ENCODE measurements at places on chromosomes 2 and 18.

- no peak for DNase-seq
These were observed 1622.1 kb downstream of the LRP1B start for GRCh38 chr2:140508756-140509155.

DNA sequence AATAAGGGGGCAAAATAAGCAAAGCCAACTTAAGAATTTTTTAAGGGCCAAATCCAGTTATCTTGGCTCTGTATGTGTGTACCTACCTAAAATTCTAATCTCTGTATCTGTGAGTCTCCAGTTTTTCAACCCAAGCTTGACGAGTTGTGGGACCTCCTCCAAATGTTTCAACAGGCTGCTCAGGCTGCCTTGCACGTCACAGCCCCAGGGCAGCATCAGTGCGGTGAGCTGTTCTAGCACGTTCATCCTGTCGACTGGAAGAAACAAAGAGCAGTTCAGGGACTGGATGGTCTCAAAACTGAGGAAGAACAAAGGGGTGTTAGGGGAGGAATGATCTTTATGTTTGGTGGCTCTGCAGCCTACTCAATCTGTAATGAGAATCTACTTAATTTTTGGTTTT lies 29.4 kb downstream of the NLRC4 start:
- no peak for DNase-seq

- DNase-seq, result peak; percentile 30
These were observed 2750.9 kb downstream of the RPIA start for GRCh38 chr2:91442246-91442905.

DNA sequence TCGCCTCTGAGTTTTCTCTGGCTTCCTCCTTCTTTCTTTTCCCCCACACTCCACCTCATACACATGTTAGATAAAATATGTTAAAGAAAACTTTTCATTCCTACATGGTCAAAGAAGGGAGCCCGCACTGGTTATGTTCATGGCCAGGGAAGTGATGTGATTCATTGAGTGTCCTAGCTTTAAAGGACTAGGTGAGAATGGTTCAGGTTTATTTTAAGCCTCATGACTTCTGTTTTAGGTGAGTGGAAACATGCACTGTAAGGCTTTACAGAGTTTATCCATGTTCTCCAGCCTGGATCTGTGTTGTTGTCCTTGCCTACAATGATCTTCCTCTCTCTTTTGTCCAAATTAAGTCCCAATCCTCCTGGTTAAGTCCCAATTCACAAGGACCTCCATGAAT lies 56.5 kb downstream of the RASGRP3 start:
- no peak for DNase-seq

DNA sequence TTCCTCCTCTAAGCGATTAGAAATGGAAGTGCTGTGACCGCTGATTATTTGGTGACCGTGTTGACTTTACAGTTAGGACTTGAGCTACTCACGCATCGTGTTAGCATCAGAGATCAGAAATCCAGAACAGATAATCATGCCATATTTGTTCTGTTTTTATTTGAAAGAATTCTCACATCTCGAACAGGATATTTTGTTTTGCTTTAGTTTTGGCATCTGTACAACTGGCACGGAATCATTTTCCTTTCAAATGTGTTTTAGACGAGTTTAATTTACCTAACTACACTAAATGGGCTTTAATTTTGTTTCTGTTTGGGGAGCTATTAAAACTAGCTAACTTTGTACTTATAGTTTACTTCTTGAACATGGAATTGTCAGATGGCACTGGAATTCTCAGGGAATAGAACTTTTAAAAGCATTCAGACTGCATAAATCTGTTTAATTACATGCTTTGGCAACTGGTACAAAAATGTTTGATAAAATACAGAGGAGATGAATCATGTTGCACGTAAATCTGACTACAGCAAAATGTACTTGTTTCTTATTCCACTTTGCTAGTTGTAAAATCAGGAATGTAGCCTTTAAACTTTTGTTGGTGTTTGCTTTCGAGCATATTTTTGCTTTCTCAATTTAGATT lies 1.4 kb downstream of the ITPRID2 start:
- no peak for DNase-seq

DNA sequence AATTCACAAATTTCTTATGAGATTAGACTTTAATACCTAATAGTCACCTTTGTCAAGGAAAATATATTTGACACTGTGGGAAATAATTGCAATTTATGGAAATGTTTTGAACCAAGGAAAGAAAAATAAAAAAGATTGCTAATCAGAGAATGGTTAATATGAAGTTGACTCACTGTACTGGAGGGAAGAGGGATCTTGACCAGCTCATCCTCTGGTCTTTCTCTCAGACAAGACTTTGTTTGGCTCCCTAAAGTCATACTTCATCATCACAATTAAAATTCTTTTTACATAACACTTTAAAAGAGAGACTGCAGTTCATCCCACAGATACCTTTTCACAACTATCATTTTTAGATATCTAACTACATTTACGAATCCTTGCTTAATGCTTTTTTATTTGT lies 538.5 kb upstream of the ZEB2 start:
- DNase-seq, result no peak

GRCh38 chr2:18238209-18238608 lies 322.2 kb downstream of the RDH14 start:
- no peak for DNase-seq

- no peak for DNase-seq
These were observed 167.0 kb upstream of the ZC3H15 start for GRCh38 chr2:186319105-186319504.

DNA sequence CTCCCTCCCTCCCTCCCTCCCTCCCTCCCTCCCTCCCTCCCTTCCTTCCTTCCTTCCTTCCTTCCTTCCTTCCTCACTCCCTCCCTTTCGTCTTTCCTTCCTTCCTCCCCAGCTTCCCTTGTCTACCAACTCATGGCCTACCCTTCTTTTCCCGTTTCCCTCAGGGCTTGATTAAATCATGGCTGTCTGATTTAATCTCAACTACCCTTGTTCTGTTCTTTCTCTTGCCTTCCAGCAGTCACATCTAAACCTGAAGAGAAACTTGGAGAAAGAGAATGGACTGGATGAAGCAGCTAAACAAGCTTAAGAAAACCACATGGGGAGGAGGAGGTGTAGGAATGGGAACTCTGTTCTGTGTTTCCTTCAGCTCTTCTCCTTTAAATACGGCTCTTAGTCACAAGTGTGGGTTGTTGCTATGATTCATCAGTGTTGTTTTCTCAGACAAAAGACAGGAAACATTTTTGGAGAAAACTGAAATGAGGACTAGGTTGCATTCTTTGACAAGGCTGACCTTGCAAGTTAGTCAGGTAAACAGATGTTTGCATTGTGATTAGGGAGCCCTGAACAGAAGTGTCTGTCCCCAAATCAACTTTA lies 177.9 kb downstream of the LRRTM1 start:
- DNase-seq, result no peak

GRCh38 chr2:56682397-56682760 lies 498.6 kb downstream of the CCDC85A start:
- no peak for DNase-seq

DNA sequence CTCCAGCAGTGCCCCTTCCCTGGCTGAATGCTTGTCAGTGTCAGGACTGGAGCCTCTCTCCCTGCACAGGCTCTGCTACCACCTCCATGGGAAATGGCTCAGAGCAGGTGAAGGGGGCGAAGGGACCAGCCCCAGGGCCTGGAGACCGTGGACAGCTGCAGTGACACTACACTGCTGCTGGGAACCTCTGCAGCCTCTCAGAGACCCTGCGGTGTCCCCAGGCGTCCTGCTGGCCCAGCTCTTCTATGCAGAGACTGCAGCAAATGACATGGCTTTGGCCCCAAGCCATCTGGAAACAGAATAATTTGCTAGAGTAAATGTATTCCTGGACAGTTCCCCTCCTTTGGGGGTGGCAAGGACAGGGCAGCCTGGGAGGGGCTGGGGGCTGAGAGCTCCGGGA lies 53.2 kb downstream of the CIB4 start:
- peak; percentile 38 for DNase-seq

DNA sequence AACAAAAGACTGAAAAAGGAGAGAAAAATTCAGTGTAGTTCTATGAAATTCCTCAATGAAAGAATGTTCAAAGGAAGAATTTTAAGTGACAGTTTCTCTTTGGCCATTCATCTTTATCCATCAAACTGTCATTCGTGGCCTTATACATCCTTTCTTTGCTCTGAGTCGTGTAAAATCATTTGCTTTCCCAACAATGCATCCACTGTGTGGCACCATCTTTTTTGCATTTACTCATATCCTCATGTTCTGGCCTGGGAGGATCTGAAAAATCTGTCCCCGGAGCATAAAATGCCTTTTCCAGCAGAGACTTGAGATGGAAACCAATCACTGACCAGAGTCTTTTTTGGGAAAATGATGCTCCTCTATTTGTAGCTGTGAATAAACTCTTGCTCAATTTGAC lies 240.3 kb upstream of the ETAA1 start:
- no peak for DNase-seq

DNA sequence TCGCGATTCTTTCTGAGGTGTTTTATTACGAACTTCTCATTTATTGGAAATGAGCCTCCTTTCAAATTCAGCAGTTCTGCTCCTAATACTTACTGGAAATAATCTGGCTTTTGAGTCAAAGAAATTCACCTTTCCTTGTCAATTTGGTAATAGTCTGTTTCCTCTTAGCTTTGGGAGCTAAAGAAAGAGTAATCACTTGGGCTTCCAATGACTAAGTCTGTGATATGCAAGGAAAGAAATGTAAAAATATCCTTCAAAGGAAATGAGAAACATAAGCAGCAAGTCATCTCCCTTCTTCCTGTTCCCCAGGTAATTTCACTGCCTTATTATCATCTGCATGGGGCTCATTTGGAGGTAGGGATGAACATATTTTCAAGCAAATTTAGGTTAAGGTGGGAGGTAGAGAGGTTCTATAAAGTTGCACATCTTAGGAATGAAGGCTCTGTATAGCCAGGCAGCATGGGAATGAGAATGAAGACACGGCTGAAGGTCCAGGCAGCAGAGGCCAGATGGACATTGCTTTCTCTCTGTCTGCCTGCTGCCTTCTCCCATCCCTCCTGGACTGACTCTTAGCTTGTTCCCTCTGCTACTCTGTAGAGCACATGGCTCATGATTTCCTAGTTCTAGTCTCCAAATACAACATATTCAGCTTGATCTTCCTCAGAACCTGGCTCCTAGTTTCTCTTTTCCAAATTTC lies 1.0 kb downstream of the SPP2 start:
- no peak for DNase-seq

DNA sequence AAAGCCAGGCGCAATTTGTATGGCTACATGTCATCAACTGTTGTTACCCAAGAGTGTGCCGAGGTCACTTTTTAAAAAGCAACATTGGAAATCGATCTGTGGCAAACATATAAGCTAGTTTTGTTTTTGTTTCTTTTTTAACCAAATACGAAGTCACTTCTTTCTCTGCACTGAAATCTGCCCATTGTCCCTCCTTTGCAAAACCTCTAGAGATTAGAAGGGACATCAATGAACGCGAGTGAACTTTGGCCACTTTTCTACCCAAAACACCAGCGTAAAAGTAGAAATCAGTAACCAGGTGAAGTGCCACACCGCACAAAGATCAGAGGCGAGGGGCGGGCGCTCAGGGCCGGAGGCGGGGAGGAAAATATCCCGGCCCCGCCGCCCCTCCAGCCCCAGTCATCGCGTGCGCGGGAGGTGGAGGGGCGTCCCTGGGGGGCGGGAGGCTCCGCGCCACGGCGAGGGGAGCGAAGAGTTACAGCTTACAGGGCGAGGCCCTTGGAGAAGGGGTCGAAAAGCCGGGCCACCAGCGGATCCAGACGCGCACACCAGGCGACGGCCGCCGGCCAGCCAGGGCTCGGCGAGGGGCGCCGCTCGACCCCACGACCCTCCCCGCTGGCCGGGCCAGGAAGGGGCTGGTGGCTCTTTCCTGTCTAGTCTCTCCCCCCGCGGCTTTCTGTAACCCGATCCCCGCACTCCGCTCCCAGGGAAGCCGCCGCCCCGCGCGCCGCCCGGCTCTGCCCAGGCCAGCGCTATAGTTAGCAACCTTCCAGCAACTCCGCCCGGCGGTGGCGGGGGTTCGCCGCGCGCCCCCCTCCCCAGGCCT lies 993 bp downstream of the RBMS1 start:
- DNase-seq, result peak; percentile 96

DNA sequence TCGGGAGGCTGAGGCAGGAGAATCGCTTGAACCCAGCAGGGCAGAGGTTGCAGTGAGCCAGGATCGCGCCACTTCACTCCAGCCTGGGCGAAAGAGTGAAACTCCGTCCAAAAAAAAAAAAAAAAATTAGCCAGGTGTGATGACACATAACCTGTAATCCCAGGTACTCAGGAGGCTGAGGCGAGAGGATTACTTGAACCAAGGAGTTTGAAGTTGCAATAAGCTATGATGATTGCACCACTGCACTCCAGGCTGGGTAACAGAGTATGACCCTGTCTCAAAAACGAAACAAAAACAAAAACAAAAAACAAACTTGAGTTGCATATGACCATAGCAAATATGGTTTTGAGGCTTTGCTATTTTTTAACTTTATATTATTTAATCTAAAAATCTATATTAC lies 25.8 kb downstream of the SANBR start:
- DNase-seq, result no peak

- DNase-seq, result no peak
These were observed 461.0 kb downstream of the DLGAP1 start for GRCh38 chr18:3993941-3994687.

GRCh38 chr18:60978338-60978737 lies 354.9 kb upstream of the CDH20 start:
- no peak for DNase-seq

GRCh38 chr18:26657631-26658581 lies 109.6 kb upstream of the KCTD1 start:
- no peak for DNase-seq

DNA sequence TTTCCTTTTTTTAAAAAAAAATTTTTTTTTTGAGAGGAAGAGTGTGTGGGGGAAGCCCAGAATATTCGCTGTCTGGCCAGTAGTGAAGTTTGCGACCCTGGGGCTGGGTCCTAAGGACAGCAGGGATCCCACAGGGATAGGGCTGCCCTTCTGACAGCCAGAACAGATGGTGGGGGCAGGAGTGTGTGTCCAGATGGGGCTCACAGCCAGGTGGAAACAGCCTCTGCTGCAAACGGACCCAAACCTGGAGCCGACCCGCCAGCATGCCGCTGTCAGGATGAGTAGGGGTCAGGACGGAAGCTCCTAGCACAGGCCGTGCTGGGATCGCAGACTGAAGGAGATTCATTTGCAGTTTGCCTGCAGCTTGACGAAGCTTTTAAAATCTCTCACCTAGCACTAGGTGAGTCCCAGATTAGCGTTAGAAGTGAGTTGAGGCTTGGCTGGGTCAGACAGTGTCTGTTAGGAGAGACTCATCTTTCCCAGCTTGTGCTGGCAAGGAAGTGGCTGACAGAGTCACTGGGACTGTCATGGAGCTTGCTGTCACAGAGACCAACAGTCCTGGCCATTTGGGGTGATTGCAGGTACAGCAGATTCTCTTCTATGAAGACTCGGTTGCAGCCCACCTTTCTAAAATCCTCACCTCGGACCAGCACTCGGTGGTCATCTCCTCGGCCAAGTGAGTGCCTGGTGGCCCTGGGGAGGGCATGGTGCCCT lies 93.4 kb downstream of the DGKD start:
- peak; percentile 46 for DNase-seq

- DNase-seq, result no peak
These were observed 32.7 kb downstream of the AGFG1 start for GRCh38 chr2:227504700-227505099.

- DNase-seq, result no peak
These were observed 134.4 kb upstream of the SLC1A4 start for GRCh38 chr2:64854773-64855237.

All from endodermal cell (in vitro differentiated cells).